ENCODE measurements at places on chromosomes 11 and 22. TPM values are rescaled to one million over a fixed set of nuclear protein-coding genes. Genes with fewer than 3 reads are reported as not detected.

TMEM191C gene
- total RNA-seq = 0.23 TPM

PC gene
- total RNA-seq = 20.8 TPM

USP2 gene
- 0.58 TPM for total RNA-seq

MUC5AC gene
- not detected for total RNA-seq

OR52H1 gene
- total RNA-seq = not detected

CCDC116 gene
- total RNA-seq = not detected

SYT7 gene
- total RNA-seq = 2.6 TPM

GRK3 gene
- total RNA-seq = 0.70 TPM

NEFH gene
- total RNA-seq = 0.85 TPM

OR2AG1 gene
- not detected for total RNA-seq

CD3G gene
- total RNA-seq = not detected
